Activated CD4-positive, alpha-beta T cell treated with anti-CD3 and anti-CD28 coated beads for 48 hours (primary cell): ENCODE measurements at places on chromosomes 3 and 15.

DNA sequence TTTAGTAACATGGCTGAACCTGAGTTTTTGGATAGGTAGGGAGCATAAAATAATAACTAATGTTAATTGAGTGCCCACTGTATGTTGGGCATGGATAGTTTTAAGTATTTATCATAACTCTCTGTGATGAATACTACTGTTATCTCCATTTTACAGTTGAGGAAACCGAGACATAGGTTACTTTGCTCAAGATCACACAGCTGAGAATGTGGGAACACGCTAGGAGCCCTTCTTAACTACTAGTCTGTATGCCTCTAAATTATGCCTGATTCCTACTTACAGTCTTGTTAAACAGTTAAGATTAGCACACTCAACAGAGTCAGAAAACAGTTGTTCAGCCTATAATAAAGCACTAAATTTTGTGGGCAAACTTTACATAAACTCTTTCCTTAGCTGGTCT, 2.0 kb upstream of the SIAH2 start:
- no peak for DNase-seq

GRCh38 chr3:38842266-38842965, 26.4 kb upstream of the SCN10A start:
- no peak for DNase-seq

GRCh38 chr15:65066001-65066634, 1.7 kb downstream of the RASL12 start:
- no peak for DNase-seq

DNA sequence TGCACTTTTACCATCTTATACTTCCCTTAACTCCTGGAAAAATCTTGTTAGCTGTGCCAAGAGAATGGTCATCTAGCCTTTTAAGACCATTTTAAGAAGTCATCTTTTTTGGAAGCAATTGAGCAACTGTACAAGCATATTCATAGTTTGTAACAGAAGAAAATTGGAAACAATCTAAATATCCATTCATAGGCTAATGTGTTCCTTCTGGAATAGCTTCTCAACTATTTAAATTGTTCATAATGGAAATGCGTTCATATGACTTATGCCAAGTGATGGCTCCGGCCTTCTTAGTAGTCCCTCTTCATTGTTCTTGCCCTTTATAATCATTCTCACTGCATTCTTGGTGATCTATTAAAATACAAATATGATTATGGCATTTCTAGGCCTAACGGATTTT, 17.4 kb upstream of the OSBPL11 start:
- no peak for DNase-seq

GRCh38 chr15:87704276-87704675, 552.3 kb downstream of the NTRK3 start:
- no peak for DNase-seq

DNA sequence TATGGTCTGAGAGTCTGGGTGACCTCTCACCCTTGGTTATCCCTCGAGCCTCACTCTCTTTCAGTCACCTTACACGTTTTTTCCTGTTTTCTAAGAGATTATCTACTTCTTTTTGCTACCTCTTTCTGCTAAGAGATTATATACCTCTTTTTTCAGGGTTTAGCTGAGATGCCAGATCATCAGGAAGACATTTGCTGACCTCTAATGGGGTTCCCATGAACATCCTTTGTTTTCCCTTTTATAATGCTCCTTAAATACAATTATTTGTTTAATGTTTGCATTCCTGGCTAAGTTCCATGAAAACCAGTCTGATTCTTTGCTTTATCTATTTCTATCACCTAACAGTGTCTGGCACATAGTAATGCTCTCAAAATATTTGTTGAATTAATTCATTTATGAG, 39.6 kb downstream of the LEKR1 start:
- no peak for DNase-seq

- DNase-seq: no peak
Observed at GRCh38 chr3:59878038-59878427, 828.2 kb upstream of the CFAP20DC start.

GRCh38 chr15:73841756-73842725, 31.3 kb upstream of the TBC1D21 start:
- DNase-seq: no peak

DNA sequence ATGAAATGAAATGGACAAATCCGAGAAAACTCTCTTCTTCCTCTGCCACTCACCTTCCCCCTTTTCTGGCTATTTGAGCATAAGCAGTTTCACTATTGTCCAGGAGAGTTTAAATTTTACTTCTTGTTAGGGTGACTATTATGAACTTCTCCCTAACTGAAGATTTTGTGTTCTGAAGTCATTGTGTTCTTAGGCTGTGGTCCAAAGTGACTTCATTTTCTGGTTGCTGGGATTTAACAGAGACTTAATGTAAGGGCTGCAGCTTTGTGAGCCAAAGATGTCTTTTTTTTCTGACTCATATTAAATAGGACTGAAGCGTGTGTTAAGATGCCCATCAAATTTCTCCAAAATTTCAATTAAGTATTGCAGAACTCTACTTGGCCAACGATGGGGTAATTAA, 46.5 kb upstream of the FSTL1 start:
- no peak for DNase-seq

DNA sequence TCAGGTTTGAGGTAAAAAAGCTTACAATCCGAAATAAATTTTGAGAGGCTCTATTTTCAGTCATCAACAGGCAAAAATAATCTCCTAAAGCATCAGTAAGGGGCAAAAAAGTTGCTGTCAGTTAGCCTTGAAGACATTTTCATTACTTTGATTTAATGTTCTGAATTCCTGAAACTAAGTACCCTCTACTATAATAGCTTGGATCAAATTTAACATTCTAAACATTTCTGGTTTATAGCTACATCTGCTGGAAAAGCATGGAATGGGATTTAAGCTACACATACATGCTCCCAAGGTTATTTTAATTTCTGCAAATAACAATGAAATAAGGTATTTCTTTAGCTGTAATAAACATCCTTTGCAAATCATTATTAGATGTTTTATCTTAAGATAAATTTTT, 245.4 kb downstream of the ULK4 start:
- DNase-seq: no peak

DNA sequence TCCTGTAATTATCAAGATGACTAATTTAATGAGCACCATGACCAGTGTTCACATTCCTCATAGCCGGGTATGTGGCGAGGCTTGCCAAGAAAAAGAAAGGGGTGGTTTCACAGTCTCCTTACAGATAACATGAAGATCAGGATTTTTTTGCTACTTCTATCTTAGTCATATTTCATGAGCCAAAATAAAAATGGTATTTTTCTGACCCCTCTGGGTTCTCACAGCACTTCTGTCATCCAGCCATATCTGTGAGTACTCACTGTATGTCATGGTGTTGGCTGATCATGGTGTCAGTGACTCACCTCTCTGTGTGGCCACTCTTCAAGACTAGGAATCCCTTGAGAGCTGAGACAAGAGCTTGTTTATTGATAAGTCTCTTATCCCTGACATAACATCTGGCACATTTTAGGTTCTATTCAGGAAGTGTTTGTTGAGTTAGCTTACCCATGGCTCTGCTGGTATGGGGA, 130.5 kb upstream of the LMCD1 start:
- no peak for DNase-seq

DNA sequence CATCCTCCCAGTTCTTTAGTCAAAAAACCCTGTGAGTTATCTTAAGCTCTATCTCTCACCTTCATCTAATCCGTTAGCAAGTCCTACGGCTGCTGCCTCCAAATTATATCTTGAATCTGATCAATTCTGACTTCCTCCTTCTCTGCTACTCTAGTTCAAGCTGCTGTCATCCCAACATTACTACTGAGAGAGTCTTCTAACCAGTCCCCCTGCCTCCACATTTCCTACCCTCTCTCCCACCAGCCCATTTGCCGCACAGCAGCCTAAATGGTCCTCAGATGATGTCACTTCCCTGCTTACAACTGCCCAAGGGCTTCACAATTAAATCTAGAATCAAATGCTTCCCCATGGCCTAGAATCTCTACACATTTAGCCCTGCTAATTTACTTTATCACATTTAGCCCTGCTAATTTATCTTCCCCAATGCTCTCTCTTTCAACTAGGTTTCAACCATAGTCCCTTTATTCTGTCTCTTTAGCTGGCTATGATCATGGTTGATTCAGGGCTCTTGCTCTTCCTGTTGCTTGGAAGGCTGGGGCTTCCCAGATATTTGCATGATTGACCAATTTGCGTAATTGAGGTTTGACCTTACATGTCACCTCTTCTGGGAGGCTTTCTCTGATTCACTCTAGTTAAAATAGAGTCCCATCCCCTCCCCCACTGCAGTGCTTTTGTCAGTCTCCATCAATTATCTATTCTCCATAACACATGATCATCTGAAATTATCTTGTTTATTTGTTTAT, 11.0 kb upstream of the ARL14 start:
- no peak for DNase-seq

- DNase-seq: no peak
Observed at GRCh38 chr3:15439476-15439875, 12.1 kb downstream of the EAF1 start.

DNA sequence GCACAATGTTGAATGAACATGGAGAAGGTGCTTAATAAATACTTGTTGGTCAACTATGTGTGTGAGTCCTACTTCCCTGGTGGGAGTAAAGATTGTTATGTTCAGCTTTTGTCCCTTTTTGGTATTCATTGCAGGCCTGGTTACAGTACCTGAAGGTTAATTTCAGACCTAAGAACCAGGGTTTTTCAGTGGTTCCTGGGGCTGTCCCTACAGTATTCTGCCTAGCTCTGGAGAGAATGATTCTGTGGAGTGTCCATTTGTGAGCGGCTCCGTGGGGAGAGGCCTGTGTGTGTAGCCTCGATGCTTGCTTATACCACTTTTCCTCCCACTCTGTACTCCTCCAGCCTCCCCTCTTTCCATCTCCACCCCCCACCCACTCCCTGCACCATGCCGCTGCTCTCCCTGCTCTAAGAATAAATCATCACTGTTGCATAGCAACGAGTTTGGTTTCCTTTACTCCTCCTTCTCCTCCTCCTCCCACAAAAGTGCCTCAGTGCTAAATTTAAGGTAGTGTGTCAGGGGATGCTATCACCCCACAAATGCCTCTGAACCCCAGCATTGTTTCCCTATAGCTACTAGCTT, 150.6 kb upstream of the ROPN1 start:
- no peak for DNase-seq

- no peak for DNase-seq
Observed at GRCh38 chr3:64388886-64389285, 163.6 kb upstream of the PRICKLE2 start.

GRCh38 chr3:16056217-16056616, 118.3 kb upstream of the GALNT15 start:
- DNase-seq: no peak

GRCh38 chr3:13684854-13685253, 135.9 kb downstream of the FBLN2 start:
- no peak for DNase-seq

- DNase-seq: no peak
Observed at GRCh38 chr3:25257026-25257425, 171.0 kb upstream of the RARB start.

DNA sequence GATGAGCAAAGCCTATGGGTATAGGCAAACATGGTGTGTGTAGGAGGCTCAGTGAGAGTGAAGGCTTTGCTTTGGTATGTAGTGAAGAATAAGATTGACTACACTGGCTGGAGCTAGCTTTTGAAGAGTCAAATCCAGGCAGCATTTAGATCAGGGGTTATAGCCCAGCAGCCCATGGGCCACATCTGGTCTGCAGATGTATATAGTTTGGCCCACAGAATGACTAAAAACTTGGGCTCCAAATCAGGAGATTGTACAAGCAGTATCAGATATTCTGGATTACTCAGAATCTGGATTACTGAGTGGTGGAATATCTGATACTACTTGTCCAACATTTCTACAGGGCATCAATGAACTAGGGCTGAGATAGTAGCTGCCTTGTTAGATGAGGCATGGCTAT, 92.9 kb upstream of the FGF7 start:
- DNase-seq: no peak

DNA sequence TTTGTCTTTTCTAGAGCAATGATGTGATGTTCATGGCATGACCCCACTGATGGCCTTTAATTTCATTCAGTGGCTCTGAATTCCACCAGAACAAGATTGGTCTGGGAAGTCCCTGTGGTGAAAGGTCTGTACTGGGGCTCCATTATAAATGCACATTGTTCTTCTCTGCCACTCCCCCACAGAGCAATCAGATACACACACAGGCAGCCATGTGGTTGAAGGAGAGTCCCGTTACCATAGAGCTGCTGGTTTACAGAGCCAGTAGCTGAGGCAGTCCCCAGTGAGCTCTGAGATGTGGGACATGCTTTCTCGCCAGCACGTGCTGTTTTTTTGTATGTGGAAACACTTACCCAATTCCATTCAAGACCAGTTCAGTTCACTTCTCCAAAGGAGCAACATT, 172.7 kb upstream of the TRIM42 start:
- DNase-seq: no peak

- DNase-seq: no peak
Observed at GRCh38 chr3:362681-363338, 166.2 kb downstream of the CHL1 start.

GRCh38 chr3:58006661-58007060, 1.6 kb upstream of the FLNB start:
- no peak for DNase-seq

DNA sequence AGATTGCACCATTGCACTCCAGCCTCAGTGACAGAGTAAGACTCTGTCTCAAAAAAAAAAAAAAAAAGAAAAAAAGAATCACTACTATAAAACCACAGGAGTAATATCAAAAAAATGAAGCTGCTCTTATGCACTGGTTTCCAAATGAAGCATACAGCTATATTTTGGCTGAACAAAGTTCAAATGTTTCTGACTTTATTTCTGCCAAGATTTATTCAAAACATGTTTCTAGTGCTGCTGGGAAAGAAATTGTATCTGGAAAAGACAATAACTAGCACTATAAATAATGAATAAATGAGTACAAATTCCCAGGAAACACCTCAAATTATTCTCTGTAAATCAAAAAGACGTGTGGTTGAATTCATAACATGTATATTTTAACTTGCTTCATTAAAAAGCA, 102.5 kb upstream of the MME start:
- no peak for DNase-seq

DNA sequence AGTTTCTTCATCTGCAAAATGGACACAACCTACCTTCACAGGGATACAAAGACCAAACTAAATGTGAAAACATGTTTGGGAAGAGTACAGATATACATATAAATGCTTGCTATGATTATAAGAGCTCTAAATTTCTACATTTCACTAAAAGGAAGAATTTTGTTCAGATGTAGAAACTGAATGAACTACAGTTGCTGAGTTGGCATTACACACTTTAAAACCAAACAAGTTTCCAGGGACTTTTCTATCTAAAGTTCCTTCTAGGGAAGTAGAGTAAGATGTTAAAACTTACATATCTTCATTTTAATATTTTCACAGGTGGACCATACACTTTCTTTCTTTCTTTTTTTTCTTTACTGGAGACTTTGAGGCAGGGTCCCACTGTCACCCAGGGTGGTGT, 4.6 kb downstream of the AAGAB start:
- DNase-seq: no peak

GRCh38 chr15:96363707-96364106, 33.2 kb downstream of the NR2F2 start:
- DNase-seq: no peak

- DNase-seq: no peak
Observed at GRCh38 chr15:59649603-59650002, 7.7 kb downstream of the GTF2A2 start.
